ENCODE measurements at places on chromosomes 5 and 9.

GRCh38 chr5:96377167-96377566, 55.9 kb downstream of the PCSK1 start:
- DNase-seq = no peak

DNA sequence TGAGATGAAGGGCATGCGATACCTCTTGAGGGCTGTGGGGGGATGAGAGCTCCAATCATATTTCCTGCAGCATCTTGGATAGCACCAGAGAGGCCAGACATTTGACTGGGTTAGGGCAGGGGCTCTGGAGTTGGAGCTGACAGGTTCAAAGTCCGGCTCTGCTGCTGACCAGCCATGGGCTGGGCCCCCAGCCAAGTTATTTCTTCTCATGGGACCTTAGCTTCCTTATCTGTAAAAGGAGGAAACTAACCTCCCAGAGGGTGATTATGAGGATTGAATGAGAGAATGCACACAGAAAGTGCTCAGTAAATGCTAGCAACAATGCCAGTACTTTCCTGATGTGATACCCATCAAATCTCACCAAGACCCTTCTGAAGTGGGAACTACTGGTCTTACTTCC, 65.2 kb upstream of the SLC25A51 start:
- DNase-seq = no peak

- no peak for DNase-seq
Measured at GRCh38 chr5:154783774-154784460, 28.7 kb downstream of the LARP1 start.

DNA sequence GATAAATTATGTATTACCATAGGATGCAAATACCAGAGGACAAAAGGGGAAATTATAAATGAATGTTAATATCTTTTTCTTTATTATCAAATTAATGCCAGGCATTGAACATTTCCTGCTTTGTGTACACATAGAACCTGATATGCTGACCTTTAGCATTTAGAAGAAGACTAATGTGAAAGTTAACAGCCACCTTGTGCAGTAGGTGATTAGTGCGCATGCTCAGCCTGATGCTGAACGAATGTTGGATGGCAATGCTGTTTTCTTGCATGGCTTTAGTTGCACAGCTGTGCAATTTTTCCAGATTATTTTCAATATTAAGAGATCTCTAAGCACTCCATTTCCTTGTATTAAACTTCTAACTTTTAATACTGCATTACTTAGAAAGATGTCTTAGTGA, 45.5 kb downstream of the CCNH start:
- no peak for DNase-seq

DNA sequence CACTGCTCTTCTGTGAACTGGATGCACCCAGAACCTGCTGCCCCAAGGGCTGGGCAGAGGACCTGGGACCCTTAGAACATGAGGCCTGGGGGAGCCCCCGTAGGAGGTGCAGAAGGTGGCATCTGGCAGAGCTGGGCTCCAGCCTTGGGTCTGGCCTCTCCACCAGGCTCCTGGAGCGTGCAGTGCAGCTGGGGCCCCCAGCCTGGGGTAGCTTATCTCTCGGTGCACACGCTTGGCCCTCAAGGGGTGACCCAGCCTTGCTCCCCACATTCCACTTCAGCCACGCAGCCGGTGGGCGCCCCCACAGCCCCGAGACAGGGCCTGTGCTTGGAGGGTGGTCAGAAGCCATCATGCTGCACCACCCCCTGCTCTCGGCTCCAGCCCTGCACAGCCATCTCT, 5.6 kb upstream of the NR5A1 start:
- no peak for DNase-seq

- no peak for DNase-seq
Measured at GRCh38 chr5:68200288-68200687, 15.3 kb upstream of the PIK3R1 start.

DNA sequence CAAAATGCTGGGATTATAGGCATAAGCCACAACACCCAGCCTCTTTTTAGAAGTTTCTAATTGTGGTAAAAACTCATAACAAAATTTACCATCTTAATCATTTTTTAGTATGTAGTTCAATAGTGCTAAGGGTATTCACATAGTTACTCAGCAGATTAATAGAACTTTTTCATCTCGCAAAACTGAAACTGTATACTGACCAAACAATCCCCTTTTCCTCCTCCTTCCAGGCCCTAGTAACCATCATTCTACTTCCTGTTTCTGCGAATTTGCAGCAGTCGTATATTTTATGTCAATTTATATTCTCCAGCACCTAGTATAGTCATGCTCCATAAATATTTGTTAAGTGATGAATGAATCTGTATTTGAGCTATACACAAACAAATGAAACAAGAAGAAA, 86.3 kb upstream of the ERBIN start:
- DNase-seq = no peak

DNA sequence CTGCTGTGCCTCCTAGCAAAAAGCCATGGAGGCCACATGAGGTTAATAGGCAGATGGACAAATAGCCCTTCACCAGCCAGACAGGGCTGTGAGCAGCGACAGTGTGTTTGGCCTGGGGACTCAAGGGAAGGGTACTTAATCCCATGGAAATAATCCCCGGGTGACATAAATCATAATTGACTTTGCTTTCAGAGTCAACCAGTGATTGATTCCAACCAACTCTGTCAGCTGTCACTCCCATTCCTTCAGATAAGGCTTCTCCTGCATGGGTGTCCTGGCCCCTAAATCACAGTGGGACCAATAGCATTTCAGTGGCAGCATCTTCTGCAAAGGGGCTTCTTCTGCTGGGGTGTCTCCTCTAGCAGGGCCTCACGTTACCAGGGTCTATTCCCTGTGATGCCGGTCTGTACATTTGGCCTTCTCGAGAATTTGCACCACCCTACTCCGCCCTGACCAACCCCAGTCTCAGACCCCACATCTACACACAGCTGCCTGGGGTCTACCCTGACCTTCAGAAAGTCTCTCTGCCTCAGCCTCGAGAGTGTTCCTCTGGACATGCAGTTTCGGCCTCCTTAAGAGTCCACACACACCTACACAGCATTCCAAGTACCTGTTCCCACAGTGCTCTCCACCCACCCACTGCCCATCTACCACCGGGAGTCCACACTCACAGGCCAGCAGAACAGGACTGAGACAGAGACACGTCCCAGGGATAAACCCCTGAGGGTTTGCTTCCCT, 3.7 kb downstream of the CLTB start:
- DNase-seq = no peak

GRCh38 chr5:3883040-3883439, 287.4 kb downstream of the IRX1 start:
- DNase-seq = no peak

DNA sequence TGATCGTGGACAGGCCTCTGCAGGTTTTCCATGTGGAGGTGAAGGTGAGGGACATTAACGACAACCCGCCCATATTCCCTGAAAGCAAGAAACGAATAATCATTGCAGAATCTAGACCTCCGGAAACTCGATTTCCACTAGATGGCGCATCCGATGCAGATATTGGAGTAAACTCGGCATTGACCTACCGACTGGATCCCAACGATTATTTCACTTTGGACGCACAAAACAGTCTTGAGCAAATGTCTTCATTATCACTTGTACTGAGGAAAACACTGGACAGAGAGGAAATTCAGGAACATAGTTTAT, 621 bp downstream of the PCDHA13 start:
- no peak for DNase-seq

GRCh38 chr9:23821375-23822181, 4.5 kb downstream of the ELAVL2 start:
- DNase-seq = no peak

DNA sequence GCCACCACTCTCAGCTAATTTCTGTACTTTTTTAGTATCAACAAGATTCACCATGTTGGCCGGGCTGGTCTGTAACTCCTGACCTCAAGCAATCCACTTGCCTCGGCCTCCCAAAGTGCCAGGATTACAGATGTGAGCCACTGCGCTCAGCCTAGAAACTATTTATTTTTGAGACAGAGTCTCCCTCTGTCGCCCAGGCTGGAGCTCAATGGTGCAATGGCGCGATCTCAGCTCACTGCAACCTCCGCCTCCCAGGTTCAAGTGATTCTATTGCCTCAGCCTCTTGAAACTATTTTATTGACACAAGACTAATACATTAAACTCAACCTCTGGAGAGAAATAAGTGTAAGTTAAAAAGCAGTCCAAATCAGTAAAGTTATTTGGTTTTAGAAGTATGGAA, 34.0 kb downstream of the IL6ST start:
- no peak for DNase-seq

DNA sequence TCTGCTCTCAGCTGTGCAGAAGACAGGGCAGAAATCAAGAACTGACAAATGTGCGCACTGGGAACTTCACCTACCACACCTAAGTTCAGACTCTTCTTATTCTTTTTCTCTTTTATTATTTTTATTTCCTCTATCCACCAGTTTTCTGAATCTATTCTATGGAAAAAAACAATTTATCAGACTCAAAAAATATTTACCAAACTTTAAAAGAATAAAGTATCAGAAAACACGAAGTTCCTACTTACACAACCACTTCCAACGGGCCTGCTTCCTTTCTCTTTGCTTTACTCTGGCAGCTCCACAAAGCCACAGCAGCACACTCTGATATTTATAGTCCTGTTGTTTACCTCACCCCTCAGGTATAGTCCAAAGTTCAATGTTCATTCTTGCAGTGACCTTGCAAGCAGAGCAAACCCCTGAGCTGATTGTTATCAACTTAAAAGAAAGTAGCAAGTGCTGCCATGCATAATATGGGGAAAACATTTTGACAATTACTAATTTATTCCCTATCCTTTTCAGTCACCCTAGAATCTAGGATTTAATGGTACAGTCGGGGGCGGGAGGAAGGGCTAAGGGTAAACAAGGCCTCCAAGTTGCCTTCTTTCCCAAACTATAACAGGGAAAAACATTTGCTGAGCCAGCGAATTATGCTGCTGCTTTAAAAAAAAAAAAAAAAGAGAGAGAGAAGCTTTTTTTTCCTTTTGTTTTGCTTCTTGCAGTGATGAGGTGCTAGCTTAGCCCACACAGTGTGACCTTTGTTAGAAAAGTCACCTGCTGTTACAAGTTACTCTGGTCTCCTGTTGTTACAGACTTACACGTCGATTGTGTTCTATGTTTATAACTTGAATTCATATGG, at the start of gene SELENOP:
Gene SELENOP (minus strand): TSS at position 302 of the 856 bp plus-strand sequence. CDS start 3,539 bp downstream, outside the sequence.
- DNase-seq = no peak

DNA sequence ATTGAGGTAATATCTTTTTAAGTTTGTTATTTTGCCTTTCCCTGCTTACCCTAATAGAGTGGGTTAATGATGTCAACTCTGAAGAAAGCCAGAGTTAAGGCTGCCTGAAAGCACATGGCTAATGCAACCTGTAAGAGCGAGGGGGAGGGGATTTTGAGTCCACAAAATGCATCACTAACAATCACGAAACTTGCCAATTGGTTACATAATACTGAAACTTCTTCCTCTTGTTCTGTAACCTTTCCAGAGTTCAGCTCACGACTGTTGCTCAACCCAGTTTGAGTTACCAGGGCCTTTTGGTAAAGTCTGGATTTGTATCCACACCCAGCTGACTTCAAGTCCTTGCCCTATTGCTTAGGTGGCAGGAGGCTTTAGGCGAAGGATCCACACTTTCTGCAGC, 308.8 kb downstream of the EFNA5 start:
- no peak for DNase-seq

DNA sequence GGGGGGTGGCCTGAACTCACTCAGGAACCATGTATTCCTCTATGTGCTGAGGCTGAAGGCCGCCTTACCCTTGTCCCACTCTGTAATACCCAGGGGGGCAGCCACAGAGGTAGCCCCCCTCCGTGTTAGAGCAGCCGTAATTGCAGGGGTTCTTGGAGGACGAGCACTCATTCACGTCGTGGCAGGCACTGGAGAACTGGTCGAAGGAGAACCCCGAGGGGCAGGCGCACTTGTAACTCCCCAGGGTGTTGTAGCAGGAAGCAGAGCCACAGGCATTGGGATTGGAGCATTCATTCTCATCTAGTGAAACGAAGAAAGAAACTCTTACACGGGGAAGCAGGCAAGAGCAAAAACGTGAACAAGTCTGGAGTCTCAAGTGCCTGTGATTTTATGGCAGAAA, 179.8 kb downstream of the SLC12A2 start:
- DNase-seq = no peak

DNA sequence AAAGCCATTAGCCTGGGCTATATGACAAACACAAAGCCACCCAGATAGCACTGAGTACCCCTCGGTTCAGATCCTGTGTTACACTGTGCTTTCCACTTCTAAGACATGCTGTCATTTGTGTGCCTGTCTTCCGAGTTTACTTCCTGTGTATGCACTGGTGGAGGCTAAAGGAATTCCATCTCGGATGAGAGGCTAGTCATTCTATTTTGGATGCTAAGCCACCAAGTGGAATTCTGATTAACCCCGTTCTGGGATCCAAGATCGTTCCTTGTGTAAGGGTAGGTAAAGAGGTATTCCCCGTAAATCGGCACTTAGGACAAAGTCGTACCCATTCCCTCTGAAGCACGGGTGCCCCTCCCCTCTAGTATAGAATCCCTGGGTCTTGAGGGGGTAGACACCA, 8.7 kb downstream of the PROP1 start:
- no peak for DNase-seq

DNA sequence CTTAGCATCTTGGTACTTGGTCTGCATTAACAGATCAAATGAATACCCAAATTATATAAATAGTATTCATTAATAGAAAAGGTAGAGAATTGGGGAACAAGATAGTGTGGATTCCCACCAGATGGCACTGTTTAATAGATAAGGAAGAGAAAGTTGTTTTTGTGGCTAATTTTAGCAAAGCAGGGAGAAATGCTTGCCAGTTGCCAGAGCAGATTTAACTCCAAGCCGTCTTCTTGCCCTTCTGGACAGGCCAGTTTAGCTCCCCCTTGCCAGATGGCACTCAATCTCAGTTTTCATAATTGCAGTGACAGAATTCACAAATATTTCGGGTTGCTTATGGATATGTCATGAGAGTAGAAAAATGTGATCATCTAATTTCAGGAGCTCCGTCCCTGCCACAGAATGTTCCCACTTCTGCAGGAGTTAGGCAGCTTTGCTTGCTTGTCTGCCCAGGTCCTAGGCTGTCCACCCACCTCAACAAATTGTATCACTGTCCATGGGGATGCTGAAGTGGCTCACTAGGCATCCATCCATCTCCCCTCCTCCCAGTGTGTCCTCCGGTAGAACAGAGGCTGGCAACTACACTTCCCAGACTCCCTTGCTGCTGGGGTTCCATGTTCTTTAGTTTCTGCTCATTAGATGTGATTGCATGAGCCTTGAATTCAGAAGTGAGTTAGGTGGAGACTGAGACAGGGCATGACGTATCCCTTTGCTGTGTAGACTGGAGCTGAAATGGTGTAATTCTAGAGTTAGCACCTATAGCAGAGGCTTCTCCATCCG, 11.8 kb upstream of the HEXB start:
- no peak for DNase-seq

Data from activated T-helper 9 cell treated with anti-CD3 and anti-CD28 coated beads, Interleukin-2, amount 50 U/mL, for 16 hours (primary cell).